Suprapubic skin (tissue), 4 donors: ENCODE measurements at places on chromosomes 2 and 18.

DNA sequence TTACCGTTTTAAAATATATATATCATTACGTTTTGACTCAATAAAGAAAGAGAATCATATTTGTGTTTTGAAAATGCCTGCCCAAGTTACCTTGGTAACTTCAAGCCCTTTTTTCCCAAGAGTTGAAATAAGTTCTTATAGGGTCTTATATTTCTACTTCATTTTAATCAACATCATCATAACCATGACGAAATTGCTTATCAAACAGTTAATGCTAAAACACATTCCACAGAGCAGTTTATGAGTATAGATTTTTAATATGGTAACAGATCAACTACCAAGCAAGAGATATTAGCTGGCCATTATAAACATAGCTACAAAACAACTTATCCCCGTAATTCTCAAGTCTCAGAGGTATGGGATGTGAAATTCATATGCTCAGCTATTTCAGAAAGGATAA is 197.9 kb upstream of the LRRTM4 start:
- no peak overlapping the region for H3K27ac ChIP-seq
- H3K27me3 ChIP-seq = no peaks in the 10 kb centered on the region
- no peaks in the 10 kb centered on the region for H3K4me1 ChIP-seq
- no peak for DNase-seq
- no peak overlapping the region for H3K4me3 ChIP-seq

- H3K27ac ChIP-seq = peak overlapping the region; percentile 86
- H3K27me3 ChIP-seq = no peaks in the 10 kb centered on the region
- no peak for DNase-seq
- H3K36me3 ChIP-seq = no peaks in the 10 kb centered on the region
- peak overlapping the region; percentile 1 for H3K4me3 ChIP-seq
Observed at GRCh38 chr18:63238693-63239075, 80.9 kb downstream of the BCL2 start.

DNA sequence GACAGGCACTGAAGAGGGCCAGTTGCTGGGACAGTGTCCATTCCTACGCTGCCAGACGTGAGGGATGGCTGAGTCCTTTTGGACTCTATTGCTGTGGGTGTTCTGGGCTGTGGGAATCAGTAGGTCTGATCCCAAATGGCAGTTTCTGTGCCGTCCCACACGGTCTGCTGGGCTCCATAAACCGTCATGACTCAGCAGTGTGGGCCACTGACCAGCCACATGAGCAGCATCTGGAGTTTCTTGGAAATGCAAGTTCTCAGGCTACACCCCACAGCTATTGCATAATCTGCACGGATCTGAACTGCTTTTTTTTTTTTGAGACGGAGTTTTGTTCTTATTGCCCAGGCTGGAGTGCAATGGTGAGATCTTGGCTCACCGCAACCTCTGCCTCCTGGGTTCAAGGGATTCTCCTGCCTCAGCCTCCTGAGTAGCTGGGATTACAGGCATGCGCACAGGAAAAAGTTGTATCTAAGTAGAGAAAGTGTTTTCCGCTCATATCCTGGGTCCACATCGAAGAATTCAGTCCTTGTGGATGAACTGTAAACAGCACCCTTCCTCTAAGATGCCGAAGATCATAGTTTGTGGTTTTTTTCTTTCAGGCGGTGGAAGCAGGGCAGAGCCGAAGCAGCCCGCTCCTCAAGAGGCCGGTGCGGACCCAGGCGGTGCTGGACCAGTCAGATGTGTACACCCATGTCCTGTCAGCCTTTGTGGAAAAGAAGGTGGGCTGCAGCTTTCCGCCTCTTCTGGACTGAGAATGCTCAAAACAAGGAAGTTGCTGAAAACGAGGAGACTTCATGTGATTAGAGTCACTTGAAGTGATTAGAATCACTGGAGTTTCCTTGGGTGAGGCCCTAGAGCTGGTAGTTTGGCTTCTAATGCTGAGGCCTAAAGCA is 25.5 kb downstream of the RMC1 start:
- DNase-seq = no peak
- H3K36me3 ChIP-seq = peaks cover 97% of the 10 kb centered on the region
- H3K27ac ChIP-seq = no peak overlapping the region
- H3K4me3 ChIP-seq = no peak overlapping the region
- H3K4me1 ChIP-seq = peaks cover 3% of the 10 kb centered on the region

GRCh38 chr2:191036363-191036762 is 22.4 kb upstream of the STAT1 start:
- H3K27ac ChIP-seq = no peak overlapping the region
- H3K27me3 ChIP-seq = no peaks in the 10 kb centered on the region
- no peaks in the 10 kb centered on the region for H3K36me3 ChIP-seq
- peaks cover 10% of the 10 kb centered on the region for H3K4me1 ChIP-seq

GRCh38 chr2:98912221-98912851 is 23.7 kb downstream of the CRACDL start:
- H3K27me3 ChIP-seq = peaks cover 4% of the 10 kb centered on the region
- peak overlapping the region; percentile 36 for H3K27ac ChIP-seq
- H3K36me3 ChIP-seq = no peaks in the 10 kb centered on the region
- DNase-seq = peak; percentile 64
- no peak overlapping the region for H3K4me3 ChIP-seq
- peaks cover 47% of the 10 kb centered on the region for H3K4me1 ChIP-seq

GRCh38 chr18:13321923-13322322 is 103.4 kb downstream of the LDLRAD4 start:
- H3K4me3 ChIP-seq = no peak overlapping the region
- H3K27ac ChIP-seq = no peak overlapping the region
- H3K4me1 ChIP-seq = peaks cover 2% of the 10 kb centered on the region

GRCh38 chr18:58513615-58514335 is 115.1 kb downstream of the ALPK2 start:
- no peaks in the 10 kb centered on the region for H3K27me3 ChIP-seq
- no peak overlapping the region for H3K27ac ChIP-seq
- H3K4me3 ChIP-seq = no peak overlapping the region
- H3K4me1 ChIP-seq = no peaks in the 10 kb centered on the region

GRCh38 chr18:74899554-74899953 is 301.9 kb downstream of the ZNF407 start:
- H3K4me3 ChIP-seq = no peak overlapping the region
- no peaks in the 10 kb centered on the region for H3K36me3 ChIP-seq
- H3K27me3 ChIP-seq = no peaks in the 10 kb centered on the region
- no peak for DNase-seq
- no peaks in the 10 kb centered on the region for H3K4me1 ChIP-seq

DNA sequence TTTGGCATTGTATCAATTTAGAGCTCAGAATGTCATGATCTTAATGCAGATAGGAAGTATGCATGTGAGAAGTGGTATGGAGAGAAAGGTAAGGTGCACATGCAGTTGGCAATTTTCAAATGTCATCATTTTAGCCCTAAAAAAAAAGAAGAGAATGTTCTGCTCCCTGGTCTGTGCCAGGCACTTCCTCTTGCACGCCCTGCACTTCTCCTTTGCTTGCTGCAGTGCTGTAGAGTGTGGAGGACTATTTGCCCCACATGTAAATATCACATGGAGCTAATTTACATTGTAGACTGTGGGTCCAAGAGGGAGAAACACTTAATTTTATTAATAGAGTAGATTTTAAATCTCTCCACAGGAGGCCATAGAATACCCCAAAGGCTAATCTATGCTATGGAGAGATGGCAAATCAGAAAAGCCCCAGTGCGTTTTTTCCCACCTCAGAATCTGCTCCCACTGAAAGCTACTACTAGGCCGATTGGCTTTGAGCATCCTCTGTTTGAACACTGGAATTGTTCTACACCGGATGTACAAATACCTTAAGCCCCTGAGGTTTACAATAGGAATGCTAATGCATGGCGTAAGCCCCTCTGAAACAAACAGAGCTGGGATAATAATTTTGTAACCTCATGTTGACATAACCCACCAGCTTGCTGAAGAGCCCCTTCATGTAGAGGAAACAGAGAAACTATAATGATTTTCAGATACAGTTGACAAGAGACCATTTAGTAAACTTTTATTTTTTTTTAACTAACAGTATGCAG is 137.2 kb upstream of the KLHL14 start:
- H3K36me3 ChIP-seq = no peaks in the 10 kb centered on the region
- H3K4me1 ChIP-seq = no peaks in the 10 kb centered on the region
- no peak for DNase-seq

DNA sequence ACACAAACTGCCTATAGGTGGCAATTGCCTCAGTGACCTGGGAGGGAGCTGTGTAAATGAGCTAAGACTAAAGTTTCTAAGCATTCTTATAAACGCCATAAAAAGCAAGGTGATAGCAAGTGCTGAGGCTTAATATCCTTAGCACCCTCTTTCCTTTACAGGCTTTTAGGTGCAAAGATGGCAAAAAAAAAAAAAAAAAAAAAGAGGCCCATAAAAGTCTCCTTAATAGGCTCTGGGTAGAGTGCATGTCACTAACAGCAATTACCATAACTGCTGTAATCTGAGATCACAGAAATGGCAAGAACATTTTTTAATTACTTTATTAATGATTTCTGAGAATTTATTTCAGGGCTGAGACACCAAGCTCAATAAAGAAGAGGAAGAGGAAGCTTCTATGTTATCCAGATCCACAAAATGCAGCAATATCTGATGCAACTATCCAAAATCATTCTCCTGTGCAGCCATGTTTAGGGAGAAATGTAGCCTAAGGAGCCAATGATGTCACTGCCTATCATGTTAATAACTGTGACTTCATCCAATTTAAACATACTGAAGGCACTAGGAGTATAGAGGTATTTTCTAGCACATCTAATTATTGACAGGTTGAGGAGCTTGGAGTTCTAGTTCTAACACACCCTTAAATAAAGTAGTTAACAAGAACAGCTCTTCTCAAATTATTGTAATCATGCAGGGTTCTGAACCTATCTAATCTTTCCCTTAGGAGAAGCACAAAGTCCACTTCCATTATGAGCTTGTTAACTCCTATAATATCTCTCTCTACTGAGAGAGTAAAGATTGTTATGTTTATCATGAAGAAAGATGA is 804.3 kb upstream of the ACVR2A start:
- H3K27me3 ChIP-seq = no peaks in the 10 kb centered on the region
- H3K4me1 ChIP-seq = no peaks in the 10 kb centered on the region
- no peak overlapping the region for H3K4me3 ChIP-seq

DNA sequence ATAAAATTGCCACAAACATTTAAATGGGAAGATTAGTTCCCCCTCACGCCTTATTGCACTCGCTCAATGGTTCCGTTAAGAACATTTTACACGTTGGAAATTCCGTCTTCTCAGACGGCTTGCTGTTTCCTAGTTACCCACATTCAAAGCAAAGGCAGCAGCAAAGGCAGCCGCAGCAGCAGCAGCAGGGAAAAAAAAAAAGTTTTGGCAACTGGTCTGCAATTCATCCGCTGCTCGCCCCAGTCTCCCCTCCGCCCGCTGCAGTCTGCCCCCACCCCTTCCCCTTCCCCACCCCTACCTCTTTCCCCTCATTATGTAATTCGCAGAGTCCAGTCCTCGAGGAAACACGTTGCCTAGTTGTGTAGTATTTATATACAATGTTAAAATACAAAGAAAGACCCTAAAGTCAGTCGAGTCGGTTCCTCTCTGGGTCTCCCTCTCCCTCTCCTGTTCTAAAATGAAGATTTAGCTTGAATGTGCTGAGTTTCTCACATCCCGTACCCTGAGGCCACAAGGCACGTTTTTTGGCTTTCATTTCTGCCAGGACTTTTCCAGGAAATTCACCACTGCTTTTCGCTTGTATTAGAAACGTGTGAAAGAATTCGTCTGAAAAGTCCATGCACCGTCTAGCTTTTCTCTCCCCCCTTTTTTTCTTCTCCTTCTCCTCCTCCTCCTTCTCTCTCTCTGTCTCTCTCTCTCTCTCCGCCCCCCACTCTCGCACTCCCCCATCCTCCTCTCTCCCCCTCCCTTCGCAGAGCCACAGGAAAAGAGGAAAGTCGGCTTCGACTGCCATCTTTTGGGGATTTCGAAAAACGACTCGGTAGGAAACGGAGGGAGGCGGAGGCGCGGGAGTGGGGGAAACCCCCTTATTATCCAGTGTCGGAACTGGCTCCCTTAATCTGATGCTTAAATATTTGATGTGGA is 140.0 kb downstream of the MEIS1 start:
- DNase-seq = peak; percentile 80
- peak overlapping the region; percentile 65 for H3K27ac ChIP-seq
- H3K4me3 ChIP-seq = peak overlapping the region; percentile 58
- peaks cover 43% of the 10 kb centered on the region for H3K27me3 ChIP-seq
- peaks cover 5% of the 10 kb centered on the region for H3K36me3 ChIP-seq
